ENCODE measurements at places on chromosomes 2 and 18. TPM values are rescaled to one million over a fixed set of nuclear protein-coding genes. Genes with fewer than 3 reads are reported as not detected.
A peak's percentile ranks its signal among the peaks of the same experiment; 100 is the strongest.

DNA sequence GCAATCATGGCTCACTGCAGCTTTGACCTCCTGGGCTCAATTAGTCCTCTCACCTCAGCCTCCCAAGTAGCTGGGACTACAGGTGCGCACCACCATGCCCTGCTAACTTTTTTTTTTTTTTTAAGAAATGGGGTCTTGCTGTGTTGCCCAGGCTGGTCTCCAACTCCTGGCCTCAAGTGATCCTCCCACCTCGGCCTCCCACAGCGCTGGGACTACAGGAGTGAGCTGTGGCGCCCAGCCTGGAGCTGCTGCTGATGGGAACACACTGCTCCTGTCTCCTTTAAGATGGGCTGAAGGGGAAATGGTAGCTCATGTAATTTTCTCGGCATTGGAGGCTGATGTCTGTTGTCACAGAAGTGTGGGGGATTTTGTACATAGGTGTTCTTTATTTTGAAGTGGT lies 34.9 kb upstream of the ADNP2 start:
- no peak for DNase-seq

DNA sequence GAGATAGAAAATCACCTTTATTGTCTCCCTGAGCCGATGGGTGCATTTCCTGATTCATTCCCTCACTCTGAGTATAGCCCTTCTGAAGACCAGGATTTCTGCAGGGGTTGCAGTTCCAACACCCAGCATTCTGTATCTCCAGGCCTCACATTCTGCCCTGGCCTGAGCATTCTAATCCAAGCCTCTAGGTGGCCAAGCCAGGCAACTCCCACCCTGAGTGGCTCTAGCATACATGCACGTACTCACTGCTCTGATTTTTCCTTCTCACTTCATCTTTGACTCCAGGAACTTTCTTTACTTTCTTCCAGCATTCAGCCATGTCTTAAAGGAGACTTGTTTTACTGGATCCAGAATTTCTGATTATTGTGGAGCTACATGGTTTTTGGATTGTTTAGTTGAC lies 100.7 kb upstream of the STK39 start:
- peak; percentile 64 for DNase-seq

The HOXD1 gene
- 0.06 TPM for total RNA-seq

The CMPK2 gene
- total RNA-seq = not detected

The CPLX4 gene
- not detected for total RNA-seq

Measured in SJCRH30 (cell line).